DMS79 treated with DMSO at 0.1 percent for 48 hours (cell line): ENCODE measurements at places on chromosomes 4 and X.

DNA sequence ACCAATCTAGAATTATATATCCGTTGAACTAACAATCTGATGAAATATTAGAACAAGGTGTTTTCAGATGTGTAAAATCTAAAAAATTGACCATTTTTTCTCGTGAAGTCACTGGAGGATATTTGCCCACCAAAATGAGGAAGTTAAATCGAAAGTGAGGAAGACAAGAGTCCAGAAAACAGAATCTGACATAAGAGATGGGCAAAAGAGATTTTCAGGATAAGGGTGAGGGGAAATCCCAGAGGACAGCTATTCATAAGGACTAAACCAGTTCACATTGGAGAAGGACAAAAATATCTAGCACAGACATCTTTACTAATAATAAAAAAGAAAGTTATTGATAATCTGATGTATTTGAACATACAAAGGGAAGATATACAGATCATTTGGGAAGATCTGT, 18.7 kb upstream of the ALG13 start:
- DNase-seq: no peak

DNA sequence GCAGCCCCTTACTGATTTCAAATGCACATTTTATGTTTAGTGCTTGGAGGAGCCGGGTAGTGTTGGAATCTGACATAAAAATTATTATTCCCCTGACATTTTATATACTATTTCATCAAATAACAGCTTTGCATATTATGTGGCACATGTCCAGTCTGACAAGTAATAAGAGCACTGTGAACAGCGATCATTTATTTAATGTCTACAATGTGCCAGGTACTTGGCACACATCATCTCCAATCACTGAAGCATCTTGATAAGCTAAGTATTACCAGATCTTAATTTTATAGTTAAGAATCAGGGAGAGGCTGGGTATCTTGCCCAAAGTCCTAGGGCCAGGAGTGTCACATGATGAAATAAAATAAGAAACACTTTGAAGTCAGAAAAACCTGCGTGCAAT, 197.2 kb downstream of the NR3C2 start:
- no peak for DNase-seq

DNA sequence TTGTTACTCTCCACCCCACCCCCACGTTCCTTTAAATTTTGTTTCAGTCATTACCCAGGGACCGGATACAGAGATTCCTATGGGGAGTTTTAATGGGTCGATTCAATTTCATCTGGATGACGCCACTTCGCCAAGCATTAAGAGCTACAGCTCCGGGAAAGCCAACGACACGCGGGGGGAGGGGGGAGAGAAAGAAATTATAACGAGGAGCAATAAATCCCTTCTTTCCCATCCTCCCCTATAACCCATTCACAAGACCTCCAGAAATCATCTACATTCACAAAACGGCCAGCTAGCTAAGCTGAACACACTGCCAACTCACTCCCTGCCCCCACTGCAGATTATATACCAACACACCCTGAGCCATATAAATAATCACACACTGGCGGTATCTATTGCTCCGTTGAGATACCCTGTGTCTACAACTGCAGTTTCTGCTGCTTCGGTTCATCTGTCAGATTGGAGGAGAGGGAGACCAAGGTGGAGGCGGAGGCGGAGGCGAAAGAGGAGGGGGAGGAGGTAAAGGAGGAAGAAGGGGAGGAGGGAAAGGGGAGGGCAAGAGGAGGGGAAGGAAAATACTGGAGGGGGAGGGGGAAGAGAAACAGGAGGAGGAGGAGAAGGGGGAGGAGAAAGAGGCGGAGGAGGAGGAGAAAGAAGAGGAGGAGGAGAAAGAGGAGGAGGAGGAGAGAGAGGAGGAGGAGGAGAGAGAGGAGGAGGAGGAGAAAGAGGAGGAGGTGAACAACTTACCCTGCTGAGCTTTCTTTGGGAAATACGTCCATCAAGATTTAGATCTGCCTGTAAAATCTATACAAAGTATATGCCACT, 113.9 kb upstream of the VAMP7 start:
- DNase-seq: peak; percentile 20

DNA sequence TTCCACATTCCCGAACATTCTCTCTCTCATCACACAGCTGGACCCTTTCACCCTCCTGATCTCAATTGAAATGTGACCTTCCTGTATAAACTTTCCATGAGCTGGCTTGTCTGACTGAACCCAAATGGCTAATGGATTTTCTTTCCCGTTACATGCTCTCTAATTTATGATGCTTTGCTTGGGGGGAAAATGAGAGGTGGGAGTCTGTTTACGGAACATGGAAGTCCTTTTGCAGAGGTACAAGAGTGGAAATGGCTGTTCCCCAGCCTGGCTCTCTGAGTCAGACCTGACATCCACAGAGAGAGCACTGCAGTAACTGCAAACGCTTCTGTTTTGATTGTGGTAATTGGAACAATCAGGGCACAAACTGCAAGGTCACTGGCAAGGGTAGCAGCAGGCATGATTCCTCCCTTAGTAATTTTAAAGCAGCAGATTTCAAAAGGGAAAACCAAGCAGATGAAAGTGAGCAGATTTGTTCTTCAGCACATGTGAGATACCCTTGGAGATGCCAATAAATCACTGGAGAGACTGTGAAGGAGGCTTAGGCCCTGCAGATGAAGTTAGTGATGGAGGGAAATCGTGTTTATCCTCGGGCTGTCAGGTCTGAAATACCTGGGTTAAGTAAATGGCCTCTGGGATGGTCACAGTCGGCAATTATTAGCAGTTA, 83.9 kb downstream of the SNCA start:
- no peak for DNase-seq

- DNase-seq: no peak
Observed at GRCh38 chrX:57364145-57364544, 77.6 kb downstream of the FAAH2 start.

DNA sequence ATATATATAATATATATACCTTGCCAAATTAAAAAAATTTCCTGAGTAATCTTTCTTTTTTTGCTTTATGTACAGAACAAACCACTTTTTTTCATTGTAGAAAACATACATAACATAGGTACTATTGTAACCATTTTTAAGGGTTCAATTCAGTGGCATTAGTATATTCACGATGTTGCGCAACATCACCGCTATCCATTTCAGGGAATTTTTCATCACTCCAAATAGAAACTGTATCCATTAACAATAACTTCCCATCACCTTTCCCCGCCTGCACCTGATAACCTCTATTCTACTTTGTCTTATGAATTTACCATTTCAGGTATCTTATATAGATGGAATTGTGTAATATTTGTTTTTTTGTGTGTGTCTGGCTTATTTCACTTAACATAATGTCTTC, 124.7 kb downstream of the MGST2 start:
- no peak for DNase-seq

DNA sequence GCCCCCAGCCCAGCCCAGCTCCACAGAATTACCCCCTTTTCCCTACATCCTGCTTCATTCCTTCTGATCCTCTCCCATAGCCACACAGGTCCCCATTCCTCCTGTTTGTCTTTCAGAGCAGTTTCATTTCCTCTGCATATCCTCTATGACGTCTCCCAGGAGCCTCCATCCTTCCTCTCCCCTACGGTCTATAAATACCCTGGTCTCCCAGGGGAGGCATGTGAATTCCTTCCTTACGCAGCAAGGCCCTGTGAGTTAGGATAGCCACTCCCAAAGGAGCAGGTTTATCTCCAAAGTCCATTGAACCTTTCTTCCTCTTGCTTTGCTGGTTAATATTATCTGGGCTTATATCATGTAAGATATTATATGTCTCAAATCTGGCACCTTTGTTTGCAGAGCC, 8.4 kb upstream of the APLN start:
- no peak for DNase-seq

- DNase-seq: no peak
Observed at GRCh38 chrX:154603438-154604430, 15.3 kb downstream of the CTAG1B start.

DNA sequence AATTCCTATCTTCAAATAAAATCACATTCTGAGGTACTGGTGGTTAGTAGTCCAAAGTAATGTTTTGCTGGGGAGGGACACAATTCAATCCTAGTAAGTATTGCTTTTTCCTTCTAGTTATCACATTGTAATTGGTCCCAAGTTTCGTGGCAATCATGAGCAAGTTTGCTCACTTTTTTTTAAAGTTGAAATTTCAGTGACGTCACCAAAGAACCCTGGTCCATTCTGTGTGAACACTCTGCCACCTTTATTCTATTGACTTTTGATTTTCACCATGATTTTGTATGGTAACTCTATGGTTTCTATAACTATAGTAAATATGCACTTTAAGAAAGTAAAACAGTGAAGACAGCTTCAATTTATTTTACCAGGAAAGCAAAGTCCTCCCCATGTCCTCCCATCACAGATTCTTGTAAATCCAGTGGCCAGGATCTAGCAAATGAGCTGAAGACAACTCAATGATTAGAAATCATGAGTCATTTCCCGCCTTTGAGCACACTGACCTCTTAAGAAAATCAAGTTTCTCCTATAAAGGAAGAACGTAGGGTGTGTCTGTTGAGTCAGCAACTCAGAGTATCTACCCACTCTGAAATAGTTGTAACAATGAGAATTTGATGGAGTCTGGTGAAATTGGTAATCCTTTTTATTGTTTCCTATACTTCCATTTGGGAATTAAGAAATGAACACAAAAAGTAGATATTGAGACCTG, 1306.6 kb upstream of the PABPC4L start:
- DNase-seq: no peak

- no peak for DNase-seq
Observed at GRCh38 chr4:138500869-138501268, 258.7 kb upstream of the SLC7A11 start.

GRCh38 chrX:114028907-114029662, 554.8 kb upstream of the HTR2C start:
- no peak for DNase-seq

DNA sequence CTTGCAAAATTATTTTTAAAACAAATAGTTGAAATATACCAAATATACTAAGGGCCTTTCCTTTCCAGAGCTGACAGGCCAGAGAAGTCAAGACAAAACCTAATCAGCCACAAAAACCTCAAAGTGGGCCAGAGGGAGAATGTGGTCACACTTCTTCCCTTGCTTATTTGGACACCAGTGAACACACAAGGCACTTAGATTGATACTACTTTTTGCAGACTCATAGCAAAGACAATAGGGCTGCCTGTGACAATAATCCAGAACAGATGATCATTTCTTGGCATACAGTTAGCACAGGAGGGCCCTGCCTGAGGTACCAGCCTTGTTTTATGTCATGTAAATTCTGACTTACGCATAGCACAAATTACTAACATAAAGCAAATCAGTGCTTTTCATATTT, 215.7 kb upstream of the NEIL3 start:
- DNase-seq: no peak

DNA sequence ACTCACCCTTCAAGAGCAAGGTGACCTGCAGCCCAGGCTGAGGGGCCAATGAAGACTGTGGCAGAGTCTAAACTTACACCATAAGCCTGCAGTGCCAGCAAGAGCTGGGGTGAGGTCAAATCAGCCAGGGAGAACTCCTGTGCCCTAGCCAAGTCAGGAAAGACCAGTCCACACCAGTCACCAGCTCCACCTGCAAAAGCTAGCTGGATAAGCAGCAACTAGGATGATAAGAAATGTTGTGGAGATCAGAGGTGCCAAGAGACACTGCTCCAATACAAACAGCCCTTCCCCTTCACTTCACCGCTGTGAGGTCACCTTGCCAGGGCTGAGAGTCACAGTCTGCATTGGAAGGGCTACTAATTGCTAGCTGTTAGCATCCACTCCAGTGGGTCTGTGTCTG, 31.3 kb downstream of the NIPAL1 start:
- DNase-seq: no peak

DNA sequence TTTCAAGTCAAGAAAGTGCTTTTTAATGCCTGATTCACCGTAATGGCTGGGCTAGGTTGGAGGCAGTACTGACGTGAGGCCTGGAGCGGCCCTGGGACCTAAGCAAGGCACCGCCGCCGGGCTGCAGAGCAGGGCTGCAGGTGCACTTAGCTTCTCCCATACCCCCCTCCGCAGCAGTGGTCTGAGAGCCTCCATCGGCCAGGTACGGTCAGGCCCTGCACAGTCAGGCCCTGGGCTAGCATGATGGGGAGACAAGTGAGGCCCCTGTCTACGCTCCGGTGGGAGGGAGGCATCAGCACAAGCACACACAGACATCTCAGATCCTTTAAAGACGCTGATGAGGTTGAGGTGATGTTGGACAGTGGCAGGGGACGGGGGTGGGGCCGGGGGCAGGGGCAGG, 4.7 kb downstream of the MAEA start:
- no peak for DNase-seq

DNA sequence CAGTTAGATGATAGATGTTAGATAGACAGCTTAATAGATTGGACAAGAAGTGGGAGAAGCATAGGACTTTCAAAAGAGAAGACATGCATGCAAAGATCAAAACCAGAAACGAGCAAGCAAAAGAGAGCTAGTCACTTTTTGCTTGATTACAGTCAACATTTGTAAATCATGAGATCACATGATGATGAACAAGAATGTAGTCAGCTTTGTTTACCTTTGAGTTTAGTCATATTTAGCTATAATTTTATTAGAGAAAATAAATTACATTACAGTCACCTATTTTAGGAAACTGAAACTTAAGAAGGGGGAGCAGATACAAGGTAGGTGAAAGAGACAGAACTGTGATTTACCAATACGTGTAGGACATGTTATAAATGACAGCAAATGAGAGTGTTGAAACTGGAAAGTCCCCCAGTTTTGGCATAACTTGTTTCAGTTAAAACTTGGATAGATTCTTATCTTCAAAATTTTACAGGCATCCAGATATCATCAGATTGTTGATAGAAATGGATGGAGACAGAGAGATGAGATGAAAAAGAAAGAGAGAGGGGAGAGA, 1083.1 kb upstream of the PCDH10 start:
- DNase-seq: no peak

- no peak for DNase-seq
Observed at GRCh38 chrX:10483191-10483831, 137.1 kb downstream of the MID1 start.

DNA sequence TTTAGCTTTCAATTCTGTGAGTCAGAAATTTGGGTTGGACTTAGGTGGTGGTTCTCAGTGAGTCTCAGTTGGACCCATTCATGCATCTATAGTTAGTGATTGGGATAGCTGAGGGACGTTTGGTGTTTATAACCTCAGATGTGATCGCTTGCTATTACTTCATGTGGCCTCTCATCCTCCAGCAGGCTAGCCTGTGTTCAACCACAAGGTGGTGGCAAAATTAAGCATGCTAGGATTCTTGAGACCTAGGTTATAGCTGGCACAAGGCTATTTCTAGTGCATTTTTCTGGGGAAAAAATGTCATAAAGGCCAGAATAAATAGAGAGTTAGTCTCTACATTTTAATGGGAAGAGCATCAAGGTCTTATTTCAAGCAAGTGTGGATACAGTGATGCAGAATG, 10.9 kb upstream of the GRPR start:
- DNase-seq: no peak

DNA sequence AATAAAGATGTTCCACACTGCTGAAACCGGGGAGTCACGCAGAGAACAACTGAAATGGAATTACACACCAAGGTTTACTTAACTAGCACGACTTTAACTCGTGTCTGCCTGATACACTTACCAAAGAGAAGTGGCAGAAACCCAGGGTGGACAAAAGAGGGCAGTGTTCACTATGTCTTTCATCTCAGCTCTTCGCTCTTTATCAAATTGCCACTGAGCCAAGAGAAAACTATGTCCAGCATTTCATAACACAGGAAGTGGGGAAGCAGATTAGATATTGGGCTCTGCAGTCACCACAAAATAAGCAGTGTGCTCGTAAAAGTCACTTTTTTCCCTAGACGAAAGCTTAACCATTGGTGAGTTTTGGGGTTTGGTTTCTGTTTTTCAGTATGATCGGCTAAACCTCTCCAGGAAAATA, 155.7 kb downstream of the CHIC2 start:
- peak; percentile 52 for DNase-seq
